ENCODE measurements at places on chromosomes 2 and 18. TPM values are rescaled to one million over a fixed set of nuclear protein-coding genes. Genes with fewer than 3 reads are reported as not detected.

HTR2B gene
- total RNA-seq: not detected

DNA sequence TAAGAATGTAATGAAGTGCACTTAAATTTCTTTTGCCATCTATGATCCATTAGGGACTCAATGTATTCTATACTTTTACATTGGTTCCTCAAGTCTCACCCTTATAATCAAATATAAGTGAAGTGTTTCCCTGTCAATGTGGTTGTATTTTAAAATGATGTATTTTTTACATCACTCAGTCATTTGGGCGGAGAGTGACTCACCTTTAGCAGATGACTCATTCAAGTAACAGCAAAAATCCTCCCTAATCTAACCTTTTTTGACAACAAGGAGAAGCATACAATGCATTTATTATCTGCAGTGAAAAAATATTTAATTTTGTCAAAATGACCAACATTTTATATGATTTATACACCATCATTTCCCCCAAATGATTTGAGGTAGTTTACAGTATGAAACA lies 94.4 kb downstream of the FANCL start:
- H3K4me1 ChIP-seq: no peaks in the 10 kb centered on the region
- H3K27me3 ChIP-seq: no peaks in the 10 kb centered on the region
- H3K27ac ChIP-seq: no peak overlapping the region
- DNase-seq: no peak
- no peak overlapping the region for H3K4me3 ChIP-seq

- no peaks in the 10 kb centered on the region for H3K4me1 ChIP-seq
- H3K27ac ChIP-seq: no peak overlapping the region
- no peak for DNase-seq
- H3K4me3 ChIP-seq: no peak overlapping the region
- no peaks in the 10 kb centered on the region for H3K27me3 ChIP-seq
Measured at GRCh38 chr2:111094691-111095090, 26.0 kb upstream of the BCL2L11 start.

SPP2 gene
- total RNA-seq: not detected

- no peaks in the 10 kb centered on the region for H3K4me1 ChIP-seq
- no peak overlapping the region for H3K27ac ChIP-seq
- no peak for DNase-seq
Measured at GRCh38 chr18:10131081-10131459, 217.3 kb downstream of the VAPA start.
